Posterior vena cava (tissue), 2 donors: ENCODE measurements at places on chromosomes 6 and 20. TPM values are rescaled to one million over a fixed set of nuclear protein-coding genes. Genes with fewer than 3 reads are reported as not detected.
A peak's percentile ranks its signal among the peaks of the same experiment; 100 is the strongest.

GRCh38 chr6:37783025-37783855 lies 36.3 kb upstream of the ZFAND3 start:
- no peak for DNase-seq

DNA sequence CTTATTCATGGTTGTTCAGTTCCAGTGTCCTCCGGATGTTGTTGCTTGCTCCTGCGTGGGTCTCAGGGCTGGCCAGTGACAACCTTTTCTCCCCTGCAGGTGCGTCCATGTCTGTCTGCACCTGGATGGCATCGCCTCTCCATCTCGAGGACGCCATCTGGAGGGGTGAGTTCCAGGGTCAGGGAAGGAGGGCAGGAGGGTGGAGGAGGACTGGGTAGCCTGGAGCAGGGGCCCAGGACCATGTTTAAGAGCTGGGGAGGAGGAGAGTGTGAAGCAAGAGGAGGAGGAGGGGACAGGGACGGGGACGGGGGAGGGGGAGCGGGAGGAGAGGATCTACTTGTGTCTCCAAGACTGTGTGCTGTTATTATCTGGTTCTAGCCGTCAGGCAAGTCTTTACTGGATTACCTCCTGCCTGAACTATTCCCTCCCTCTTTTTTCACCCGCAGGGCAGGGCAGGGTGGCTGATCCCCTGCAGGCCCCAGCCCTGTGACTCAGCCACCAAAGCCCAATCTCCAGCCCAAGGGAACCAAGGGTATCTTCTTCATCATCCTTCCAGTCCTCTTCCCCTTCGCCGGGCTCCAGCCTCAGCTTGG lies 32.2 kb upstream of the TULP1 start:
- DNase-seq = no peak

DNA sequence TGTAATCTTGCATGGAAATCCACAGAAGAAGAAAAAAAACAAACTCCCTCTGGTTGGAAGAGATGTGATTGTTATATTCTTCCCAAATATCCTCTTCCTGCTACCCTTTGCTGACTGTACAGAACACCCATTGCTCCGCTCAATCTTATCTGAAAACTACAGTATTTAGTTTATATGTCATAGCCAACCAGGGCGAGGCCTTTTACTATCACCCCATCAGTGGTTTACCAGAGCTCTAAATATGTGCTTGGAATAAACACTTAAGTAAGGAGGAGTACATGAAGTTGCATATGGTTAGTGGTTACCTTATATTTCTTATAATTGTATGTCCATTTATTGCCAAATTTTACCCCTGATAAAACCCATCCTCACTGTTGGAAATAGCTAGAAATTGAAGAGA lies 12.2 kb downstream of the PRL start:
- DNase-seq = no peak

GRCh38 chr20:40663991-40664880 lies 24.8 kb downstream of the MAFB start:
- no peak for DNase-seq

DNA sequence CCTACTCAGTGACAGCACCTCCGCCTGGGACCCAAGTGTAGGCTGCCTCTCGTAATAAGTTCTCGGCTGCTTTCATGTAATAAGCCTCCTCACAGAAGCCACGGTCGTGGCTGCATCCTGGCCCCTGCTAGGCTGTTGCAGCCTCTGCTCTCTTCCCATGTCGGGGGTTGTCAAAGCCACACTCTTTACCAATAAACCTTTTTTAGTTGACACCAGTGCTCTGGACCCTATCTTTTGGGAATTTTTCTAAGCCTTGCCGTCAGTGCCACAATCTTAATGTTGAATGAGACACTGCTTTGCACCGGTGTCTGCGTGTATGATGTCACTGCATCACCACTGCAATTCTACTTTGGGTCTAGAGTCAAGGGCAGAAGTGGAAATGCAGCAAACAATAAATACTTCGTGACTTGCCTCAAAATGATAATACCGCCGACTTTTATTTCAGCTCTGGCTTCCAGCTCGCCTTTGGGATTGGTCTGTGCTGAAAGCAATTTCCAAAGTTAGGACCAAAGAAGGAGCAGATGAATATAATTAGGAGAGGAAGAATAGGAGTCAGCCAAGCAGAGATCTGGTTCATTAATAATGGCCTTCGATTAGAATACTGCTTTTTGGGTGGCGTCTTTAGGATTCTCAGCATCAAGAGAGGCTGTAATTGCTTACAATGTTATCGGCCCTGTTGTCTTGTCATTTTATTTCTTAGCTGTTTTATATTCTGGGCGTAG lies 57.6 kb upstream of the CCN6 start:
- no peak for DNase-seq

DNA sequence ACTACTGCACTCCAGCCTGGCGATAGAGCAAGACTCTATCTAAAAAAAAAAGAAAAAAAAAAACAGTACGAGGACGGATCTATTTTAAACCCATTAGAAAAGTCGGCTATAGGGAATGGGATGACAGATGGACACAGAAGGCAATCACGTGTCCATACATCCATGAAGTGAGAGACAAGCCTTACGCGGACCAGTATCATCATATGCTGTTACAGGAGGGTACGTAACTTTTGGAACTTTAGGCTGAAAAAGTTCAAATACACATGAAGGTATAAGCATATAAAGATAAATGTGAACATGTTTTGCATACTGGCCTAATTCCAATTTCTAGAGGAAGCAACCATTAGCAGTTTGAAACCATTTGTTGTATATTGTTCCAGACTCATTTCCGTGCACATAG lies 109.8 kb upstream of the EXOC2 start:
- DNase-seq = no peak

DNA sequence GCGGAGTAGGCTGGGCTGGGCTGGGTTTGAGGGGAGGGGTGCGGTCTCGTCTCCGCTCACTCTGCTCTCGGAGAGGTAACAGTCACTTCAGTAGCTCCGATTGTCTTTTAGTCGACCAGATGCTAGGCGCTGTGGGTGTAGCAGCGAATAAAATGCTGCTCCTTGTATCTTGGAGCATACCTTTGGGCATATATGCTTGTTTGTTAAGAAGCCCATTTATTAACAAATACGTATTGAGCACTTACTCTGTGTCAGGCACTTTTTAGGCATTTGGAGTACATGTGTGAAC lies 545 bp downstream of the ACTR5 start:
- no peak for DNase-seq

- DNase-seq = no peak
Measured at GRCh38 chr6:141878686-141879085, 254.0 kb upstream of the GJE1 start.

DNA sequence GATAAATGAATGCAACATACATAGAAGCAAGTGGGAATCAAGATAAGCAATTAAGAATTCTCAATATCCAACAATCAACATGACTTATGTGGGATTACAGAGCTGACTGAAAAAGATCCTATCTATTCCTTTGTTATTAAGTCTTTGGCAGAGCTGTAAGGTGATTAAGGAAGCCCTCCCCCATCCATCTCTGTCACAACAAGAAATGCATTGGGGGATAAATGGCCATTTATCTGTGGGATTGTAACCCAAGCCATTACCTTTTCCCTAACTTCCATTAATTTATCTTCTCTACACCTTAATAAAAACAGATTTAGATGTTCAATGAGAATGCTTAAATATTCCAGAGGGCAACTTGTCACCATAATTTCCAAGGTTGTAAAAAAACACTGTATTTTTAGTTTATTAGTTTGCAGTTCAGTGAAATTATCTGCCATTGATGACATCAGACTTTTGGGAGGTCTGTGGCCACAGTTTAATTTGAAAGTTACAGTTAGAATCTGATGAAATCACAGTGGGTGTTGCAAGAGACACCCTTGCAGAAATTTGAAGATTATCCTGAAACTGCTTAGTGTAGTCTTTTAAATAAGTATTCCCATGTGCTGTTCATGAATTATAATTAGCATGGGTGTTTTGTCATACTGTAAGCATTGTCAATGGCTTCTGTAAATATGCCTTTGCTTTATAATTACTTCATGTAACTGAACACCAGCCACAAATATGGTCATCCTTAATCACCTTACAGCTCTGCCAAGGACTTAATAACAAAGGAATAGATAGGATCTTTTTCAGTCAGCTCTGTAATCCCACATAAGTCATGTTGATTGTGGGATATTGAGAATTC lies 49.4 kb upstream of the FYN start:
- no peak for DNase-seq

- no peak for DNase-seq
Measured at GRCh38 chr20:44502968-44503367, 18.9 kb downstream of the SERINC3 start.

GRCh38 chr6:43779852-43780236 lies 9.8 kb downstream of the VEGFA start:
- DNase-seq = peak; percentile 73

GRCh38 chr6:14673201-14673600 lies 555.6 kb downstream of the CD83 start:
- DNase-seq = no peak

- no peak for DNase-seq
Measured at GRCh38 chr6:7673063-7673536, 52.8 kb upstream of the BMP6 start.

DNA sequence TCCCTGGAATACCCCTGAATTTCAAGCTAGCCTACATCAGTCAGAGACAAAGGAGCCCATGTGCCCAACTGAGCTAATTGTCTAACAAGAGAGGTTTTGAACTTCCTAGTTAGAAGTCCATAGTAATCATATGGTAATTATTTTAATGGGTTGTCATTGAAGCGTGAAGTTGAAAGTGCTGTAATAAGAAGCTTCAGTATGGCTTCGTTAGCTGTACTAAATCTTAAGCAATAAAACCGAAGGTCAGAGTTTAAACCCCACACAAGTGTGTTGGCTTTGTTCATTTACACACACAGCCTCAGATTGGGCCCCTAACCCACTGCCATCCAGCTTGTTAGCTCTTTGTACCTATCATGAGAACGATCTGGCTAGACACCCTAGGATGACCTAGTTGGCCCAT lies 195.6 kb upstream of the RIN2 start:
- DNase-seq = no peak

- DNase-seq = no peak
Measured at GRCh38 chr6:159959976-159960384, 8.9 kb upstream of the IGF2R start.

- no peak for DNase-seq
Measured at GRCh38 chr20:19096843-19097242, 115.6 kb upstream of the SLC24A3 start.

DNA sequence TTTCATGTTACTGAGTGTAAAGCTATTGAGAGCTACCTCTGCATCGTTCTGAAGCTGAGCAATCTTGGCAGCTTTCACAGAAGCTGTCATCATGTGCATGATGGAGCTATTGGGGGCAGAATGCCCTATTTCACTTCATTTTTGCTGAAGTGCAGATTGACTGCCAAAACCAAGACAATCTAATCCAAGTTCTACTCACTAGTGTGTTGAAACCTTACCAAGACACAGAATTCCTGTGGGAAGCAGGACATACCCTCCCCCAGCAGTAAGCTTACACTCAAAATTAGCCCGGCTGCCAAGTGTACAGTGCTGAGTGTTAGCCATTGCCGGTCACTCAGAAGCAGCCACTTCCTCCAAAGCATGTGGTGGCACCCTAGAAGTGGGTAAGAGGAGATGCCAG lies 177.3 kb upstream of the TENT5A start:
- no peak for DNase-seq

- DNase-seq = no peak
Measured at GRCh38 chr6:32664827-32665362, 1.6 kb downstream of the HLA-DQB1 start.

DNA sequence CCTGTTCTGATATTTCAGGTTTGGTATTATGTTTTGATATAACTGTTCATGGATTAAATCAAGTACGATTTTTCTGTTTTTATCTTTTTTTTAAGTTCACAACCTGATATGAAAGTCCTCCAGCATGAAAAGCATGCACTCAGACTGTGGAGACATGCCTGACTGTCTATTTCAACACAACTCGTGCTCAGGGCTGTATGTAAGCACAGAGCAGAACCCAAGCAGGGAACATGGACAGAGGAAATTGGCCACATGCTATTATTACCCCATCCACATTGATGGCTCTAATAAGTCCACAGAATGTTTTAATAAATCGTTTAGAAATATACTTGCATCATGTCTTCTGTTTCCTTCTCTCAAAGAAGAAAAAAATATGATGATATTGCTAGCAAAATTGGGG lies 730.4 kb downstream of the C6orf118 start:
- DNase-seq = no peak

GRCh38 chr6:81985191-81985590 lies 232.7 kb upstream of the TENT5A start:
- DNase-seq = no peak

DNA sequence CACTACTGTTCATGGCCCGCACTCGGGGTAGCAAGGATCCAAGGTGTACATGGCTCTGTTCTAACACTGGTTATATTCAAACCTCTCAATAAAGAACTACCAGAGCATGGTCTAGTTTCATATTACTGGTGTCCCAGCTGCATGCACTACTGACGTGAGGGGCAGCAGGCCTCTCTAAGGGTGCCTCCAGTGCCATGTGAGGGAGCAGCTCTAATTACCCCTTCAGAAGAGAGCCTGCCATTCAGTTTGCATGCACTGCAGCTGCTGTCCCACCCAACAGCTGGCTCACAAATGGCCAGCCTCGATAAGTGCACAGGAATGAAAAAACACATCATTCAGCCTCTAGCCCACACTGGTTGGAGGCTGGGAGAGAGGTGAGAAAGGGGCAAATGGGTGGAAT lies 85.2 kb downstream of the SMLR1 start:
- no peak for DNase-seq

- DNase-seq = no peak
Measured at GRCh38 chr20:38685853-38686473, 38.3 kb upstream of the SLC32A1 start.

DNA sequence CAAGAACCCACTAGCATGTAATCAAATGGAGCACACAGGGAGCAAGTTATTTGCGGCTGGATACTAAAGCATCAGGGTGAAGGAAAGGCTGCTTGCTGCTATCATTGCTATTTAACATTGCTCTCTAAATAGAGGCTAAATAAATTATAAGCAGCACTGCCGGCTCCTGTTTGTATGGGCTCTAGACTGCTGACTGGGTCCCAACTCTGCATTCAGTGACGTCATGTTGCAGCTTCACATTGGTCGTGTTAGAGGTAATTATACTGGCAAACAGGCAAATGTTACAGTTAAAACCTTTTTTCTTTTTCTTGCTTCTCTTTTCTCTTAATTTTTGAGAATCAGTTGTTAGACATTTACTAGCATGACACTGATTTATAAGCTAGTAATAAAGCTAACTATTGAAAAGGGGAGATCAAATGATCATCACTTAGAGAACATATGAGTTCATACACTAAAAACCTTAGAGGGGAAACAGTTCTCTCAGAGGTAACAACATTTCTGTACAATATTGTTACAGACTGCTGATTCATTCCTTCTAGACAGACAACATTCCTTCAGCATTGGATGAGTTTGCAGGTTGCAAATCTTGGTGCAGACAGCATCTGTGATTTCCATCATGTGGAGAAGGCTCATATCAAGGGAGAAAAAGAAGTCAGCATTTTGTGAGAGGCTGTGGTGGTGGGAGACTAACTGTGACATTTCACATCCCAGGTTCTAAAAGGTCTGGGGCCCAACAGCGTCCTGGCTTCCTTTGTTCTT lies 15.9 kb downstream of the RFPL4B start:
- no peak for DNase-seq

The NCOA5 gene
- 20.4 TPM for total RNA-seq

The LY86 gene
- total RNA-seq = 7.4 TPM

The CDSN gene
- not detected for total RNA-seq

The DEFB119 gene
- not detected for total RNA-seq

The PI3 gene
- not detected for total RNA-seq

The TREM2 gene
- total RNA-seq = 8.6 TPM

The SLPI gene
- 74.0 TPM for total RNA-seq

The XRN2 gene
- total RNA-seq = 45.9 TPM

The SSTR4 gene
- not detected for total RNA-seq

The CD93 gene
- 79.4 TPM for total RNA-seq

The PRPH2 gene
- 1.00 TPM for total RNA-seq
